Stomach (tissue), 19 donors: ENCODE measurements at places on chromosomes 7 and 10. TPM values are rescaled to one million over a fixed set of nuclear protein-coding genes. Genes with fewer than 3 reads are reported as not detected.

GRCh38 chr7:137501562-137501961 is 158.0 kb upstream of the PTN start:
- H3K4me3 ChIP-seq = no peak overlapping the region
- H3K27me3 ChIP-seq = no peaks in the 10 kb centered on the region
- DNase-seq = no peak
- H3K4me1 ChIP-seq = no peaks in the 10 kb centered on the region

- no peak for DNase-seq
- no peaks in the 10 kb centered on the region for H3K4me1 ChIP-seq
- no peaks in the 10 kb centered on the region for H3K36me3 ChIP-seq
- H3K4me3 ChIP-seq = no peak overlapping the region
These were observed 291.7 kb downstream of the TCF7L2 start for GRCh38 chr10:113241599-113242360.

GRCh38 chr10:111273635-111274034 is 196.8 kb downstream of the ADRA2A start:
- H3K27me3 ChIP-seq = no peaks in the 10 kb centered on the region
- no peak for DNase-seq
- no peak overlapping the region for H3K4me3 ChIP-seq
- H3K27ac ChIP-seq = no peak overlapping the region
- H3K4me1 ChIP-seq = no peaks in the 10 kb centered on the region

NME8 gene
- total RNA-seq = not detected

TMEM106B gene
- total RNA-seq = 85.5 TPM
